Transverse colon (tissue), 4 donors: ENCODE measurements at places on chromosomes 7 and 10.

DNA sequence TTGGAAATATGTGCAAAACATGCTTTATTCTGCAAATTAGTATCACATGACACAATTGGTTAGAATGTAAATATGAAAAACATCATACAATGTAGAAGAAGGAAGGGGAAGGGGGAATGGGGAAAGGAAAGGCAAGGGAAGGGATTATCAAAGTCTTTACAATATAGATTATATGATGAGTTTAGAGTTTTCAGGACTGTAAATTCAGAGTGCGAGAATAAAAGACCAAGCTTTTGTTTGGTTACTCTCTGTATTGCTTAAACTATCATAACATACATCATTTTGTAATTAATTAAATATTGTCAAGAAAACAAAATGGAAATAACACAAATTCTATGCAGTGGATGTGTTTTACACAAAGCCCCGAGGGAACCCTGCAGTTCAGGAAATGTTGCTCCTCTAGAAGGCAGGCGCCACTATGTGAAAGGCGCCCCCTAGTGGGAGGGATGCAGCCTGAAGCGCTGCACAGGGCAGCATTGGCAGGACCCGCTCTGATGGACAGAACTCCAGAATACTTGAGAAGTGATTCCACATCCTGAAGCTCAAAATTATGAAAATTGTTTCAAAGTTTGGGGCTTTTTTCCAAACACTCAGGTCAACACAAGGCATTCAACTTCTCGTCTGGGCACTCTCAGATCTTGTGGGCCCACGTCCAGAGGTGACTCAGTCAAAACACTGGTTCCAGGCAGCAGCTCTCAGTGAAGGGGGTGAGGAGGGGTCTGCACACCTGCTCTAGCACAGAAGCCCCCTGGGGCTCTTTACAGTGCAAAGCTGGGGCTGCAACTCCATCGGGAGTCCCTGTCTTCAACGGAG lies 31.6 kb upstream of the TMEM254 start:
- H3K36me3 ChIP-seq = no peaks in the 10 kb centered on the region
- no peaks in the 10 kb centered on the region for H3K4me1 ChIP-seq
- H3K27me3 ChIP-seq = no peaks in the 10 kb centered on the region
- DNase-seq = peak; percentile 79

DNA sequence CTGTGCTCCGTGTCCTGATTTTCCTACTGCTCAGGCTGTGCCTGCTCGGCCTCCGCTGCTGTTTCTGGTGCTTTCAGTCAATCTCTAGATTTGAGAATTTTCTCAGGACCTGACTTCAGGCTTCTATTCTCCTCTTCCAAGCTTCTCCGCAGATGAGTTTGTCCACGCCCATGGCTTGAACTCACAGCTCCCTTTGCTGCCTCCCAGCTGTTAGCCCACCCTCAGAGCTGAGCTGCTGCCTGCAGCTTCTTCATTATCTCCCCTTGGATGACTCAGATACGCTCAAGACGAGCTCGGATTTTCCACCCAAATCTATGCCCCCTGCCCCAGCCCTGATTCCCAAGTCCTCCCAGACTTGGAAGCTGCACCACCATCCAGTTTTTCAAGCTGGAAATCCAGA lies 104.7 kb downstream of the FGFR2 start:
- no peaks in the 10 kb centered on the region for H3K36me3 ChIP-seq
- H3K4me1 ChIP-seq = no peaks in the 10 kb centered on the region
- H3K4me3 ChIP-seq = no peak overlapping the region
- no peaks in the 10 kb centered on the region for H3K27me3 ChIP-seq
- H3K27ac ChIP-seq = no peak overlapping the region

DNA sequence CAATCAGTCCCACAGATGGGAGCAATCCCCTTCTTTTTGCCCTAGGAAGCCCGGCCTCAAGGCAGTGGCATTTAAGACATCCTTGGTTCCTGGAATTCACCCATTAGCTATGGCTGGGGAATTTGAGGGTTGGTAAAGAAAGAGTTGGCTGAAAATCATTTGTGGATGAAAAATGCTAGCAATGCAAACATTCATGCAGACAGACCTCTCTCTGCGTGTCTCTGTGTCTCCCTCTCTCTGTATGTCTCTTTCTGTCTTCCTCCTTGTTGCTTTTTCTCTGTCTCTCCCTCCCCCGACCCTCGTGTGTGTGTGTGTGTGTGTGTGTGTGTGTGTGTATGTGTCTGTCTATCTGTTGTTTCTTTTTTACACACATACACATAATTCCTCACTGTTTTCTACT lies 19.4 kb downstream of the LDB3 start:
- H3K27me3 ChIP-seq = peaks cover 4% of the 10 kb centered on the region
- H3K4me1 ChIP-seq = peaks cover 8% of the 10 kb centered on the region
- no peak overlapping the region for H3K4me3 ChIP-seq
- no peaks in the 10 kb centered on the region for H3K36me3 ChIP-seq
- peak overlapping the region; percentile 27 for H3K27ac ChIP-seq

- no peak overlapping the region for H3K4me3 ChIP-seq
- no peak for DNase-seq
- H3K27me3 ChIP-seq = no peaks in the 10 kb centered on the region
- H3K4me1 ChIP-seq = no peaks in the 10 kb centered on the region
- no peak overlapping the region for H3K27ac ChIP-seq
- H3K36me3 ChIP-seq = no peaks in the 10 kb centered on the region
Observed at GRCh38 chr7:93719546-93719945, 145.0 kb upstream of the CALCR start.

DNA sequence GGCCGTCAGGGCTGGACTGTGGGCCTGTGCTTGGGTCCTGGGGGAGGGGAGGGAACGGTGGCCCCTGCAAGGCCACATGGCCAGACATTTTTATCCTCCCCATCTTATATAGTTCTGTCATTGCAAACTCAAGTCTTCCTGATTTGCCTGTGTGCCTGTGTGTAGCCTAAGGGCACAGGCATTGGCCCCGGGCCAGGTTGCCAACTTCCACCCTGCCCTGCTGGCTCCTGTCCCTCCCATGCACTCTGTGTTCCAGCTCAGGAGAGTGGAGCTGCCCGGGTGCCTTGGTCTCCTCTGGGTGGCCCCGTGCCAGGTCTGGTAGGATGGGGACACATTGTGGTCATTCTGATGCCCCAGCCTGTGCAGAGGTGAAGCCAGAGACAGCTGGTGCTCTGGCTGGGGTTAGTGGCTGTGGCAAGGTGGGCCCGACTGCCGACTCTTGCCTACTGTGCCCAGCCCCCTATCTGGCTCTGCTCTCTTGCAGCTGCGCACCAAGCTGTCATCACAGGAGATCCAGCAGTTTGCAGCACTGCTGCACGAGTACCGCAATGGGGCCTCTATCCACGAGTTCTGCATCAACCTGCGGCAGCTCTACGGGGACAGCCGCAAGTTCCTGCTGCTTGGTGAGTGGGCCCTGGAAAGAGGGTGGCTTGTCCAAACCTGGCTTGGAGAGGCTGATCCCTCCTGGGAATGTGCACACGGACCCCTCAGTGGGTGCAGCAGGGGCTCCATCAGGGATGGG lies 14.8 kb downstream of the NACAD start:
- H3K27me3 ChIP-seq = no peaks in the 10 kb centered on the region
- H3K4me1 ChIP-seq = no peaks in the 10 kb centered on the region
- H3K4me3 ChIP-seq = no peak overlapping the region
- no peak overlapping the region for H3K27ac ChIP-seq
- no peaks in the 10 kb centered on the region for H3K36me3 ChIP-seq

DNA sequence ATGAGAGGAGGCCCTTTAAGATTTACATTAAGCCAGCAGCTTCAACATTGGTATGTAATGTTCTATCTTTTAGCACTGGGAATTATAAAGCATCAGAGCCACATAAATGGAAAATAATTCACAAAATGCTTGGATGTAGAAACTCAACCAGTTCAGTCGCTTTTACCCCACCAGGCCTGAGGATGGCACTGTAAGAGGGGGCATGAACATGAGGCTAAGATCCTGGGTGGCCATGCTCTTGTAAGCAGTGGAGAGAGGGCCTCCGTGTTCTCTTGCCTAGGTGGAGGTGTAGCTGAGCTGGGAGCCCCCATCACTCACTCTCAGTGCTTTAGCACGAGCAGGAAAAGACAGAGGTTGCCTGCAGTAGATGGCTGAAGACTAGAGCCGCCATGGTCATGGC lies 238.8 kb downstream of the FANK1 start:
- H3K27ac ChIP-seq = no peak overlapping the region
- no peaks in the 10 kb centered on the region for H3K36me3 ChIP-seq
- no peaks in the 10 kb centered on the region for H3K27me3 ChIP-seq

DNA sequence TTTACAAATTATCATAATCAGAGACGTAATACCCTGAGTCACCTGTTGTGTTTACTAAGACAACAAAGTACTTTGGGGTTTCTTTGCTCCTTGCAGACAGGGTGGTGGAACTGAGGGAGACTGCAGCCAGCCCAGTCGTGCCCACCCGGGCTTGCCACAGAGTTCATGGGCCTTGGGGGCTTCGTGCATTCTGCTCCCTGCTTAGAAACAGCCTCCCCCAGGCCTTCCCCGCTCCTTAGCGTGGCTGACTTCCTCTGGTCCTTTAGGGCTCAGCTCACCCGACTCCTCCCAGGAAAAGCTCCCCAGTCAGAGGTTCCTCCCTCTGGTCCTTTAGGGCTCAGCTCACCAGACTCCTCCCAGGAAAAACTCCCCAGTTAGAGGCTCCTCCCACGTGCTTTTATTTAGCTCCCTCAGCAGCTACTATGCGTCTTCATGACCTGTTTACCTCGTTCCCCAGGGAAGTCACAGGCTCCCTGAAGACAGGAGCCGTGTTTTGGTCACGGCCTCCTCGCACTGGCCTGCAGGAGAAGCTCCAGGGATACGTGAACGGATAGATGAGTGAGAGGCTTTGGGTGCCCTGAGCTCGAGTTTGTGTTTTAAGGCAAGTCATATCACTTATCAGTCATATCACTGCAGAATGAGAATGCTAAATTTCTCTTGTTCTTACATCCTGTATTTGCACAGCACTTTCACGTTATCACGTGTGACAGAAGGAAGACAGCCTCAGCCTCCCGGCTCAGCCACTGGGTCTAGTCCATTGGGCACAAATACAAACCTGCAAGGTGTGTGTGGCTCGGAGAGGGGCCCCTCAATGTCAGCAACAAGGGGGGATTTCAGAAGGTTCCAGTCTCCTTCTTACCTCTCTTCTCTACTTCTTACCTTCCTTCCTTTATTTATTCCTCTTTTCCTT lies 52.7 kb upstream of the VIPR2 start:
- DNase-seq = peak; percentile 11
- no peaks in the 10 kb centered on the region for H3K4me1 ChIP-seq

- no peaks in the 10 kb centered on the region for H3K4me1 ChIP-seq
- no peak overlapping the region for H3K27ac ChIP-seq
- no peaks in the 10 kb centered on the region for H3K36me3 ChIP-seq
- DNase-seq = no peak
Observed at GRCh38 chr7:108614896-108615295, 45.2 kb downstream of the DNAJB9 start.

DNA sequence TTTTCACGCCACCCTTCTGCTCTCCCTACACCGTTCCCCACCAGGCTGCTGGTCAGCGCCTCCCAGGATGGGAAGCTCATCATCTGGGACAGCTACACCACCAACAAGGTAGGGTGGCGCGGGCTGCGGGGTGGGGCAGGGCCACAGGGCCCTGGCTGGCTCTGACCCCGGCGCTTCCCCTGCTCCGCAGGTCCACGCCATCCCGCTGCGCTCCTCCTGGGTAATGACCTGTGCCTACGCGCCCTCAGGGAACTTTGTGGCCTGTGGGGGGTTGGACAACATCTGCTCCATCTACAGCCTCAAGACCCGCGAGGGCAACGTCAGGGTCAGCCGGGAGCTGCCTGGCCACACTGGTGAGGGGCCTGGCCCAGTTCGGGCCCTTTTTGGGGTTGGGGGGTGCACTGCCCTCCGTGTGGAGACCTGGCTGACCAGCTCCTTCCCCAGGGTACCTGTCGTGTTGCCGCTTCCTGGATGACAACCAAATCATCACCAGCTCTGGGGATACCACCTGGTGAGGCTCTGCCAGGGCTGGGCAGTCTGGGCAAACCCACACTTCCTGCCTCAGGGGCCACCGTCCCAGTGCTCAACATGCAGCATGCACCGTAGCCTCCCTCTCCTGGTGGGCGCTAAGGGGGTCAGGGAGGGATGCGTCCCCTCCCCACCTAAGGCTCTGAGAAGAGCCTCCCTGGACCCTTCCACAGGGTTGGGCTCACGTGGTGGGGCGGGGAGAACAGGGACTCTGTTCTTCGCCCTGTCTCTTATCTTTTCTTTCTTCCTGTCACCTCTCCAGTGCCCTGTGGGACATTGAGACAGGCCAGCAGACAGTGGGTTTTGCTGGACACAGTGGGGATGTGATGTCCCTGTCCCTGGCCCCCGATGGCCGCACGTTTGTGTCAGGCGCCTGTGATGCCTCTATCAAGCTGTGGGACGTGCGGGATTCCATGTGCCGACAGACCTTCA lies 4.0 kb downstream of the GNB2 start:
- H3K4me1 ChIP-seq = no peaks in the 10 kb centered on the region
- DNase-seq = peak; percentile 8
- peaks cover 30% of the 10 kb centered on the region for H3K36me3 ChIP-seq
- no peaks in the 10 kb centered on the region for H3K27me3 ChIP-seq
- no peak overlapping the region for H3K4me3 ChIP-seq

- peak overlapping the region; percentile 74 for H3K27ac ChIP-seq
- H3K36me3 ChIP-seq = no peaks in the 10 kb centered on the region
- no peaks in the 10 kb centered on the region for H3K27me3 ChIP-seq
Observed at GRCh38 chr10:62019685-62020359, 118.3 kb downstream of the ARID5B start.

GRCh38 chr7:86339051-86339450 lies 304.7 kb upstream of the GRM3 start:
- no peaks in the 10 kb centered on the region for H3K36me3 ChIP-seq
- DNase-seq = no peak
- H3K27me3 ChIP-seq = no peaks in the 10 kb centered on the region
- H3K4me1 ChIP-seq = no peaks in the 10 kb centered on the region
- no peak overlapping the region for H3K4me3 ChIP-seq
- H3K27ac ChIP-seq = no peak overlapping the region

- H3K27ac ChIP-seq = no peak overlapping the region
- no peaks in the 10 kb centered on the region for H3K27me3 ChIP-seq
- no peaks in the 10 kb centered on the region for H3K36me3 ChIP-seq
- no peak for DNase-seq
- no peak overlapping the region for H3K4me3 ChIP-seq
- no peaks in the 10 kb centered on the region for H3K4me1 ChIP-seq
Observed at GRCh38 chr7:20264623-20265022, 47.4 kb upstream of the MACC1 start.

- no peaks in the 10 kb centered on the region for H3K4me1 ChIP-seq
- H3K36me3 ChIP-seq = no peaks in the 10 kb centered on the region
- H3K27ac ChIP-seq = no peak overlapping the region
Observed at GRCh38 chr7:100649826-100650565, 6.3 kb downstream of the ACTL6B start.

DNA sequence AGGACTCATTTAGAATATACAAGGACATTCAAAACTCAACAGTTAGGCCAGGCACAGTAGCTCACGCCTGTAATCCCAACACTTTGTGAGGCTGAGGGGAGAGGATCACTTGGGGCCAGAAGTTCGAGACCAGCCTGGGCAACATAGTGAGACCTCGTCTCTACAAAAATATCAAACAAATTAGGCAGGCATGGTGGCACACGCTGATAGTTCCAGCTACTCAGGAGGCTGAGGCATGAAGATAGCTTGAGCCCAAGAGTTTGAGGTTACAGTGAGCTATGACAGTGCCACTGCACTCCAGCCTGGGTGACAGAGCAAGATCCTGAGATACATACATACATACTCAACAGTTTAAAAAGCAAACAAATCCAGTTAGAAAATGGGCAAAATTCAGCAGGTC lies 44.9 kb downstream of the GNA12 start:
- no peak overlapping the region for H3K27ac ChIP-seq
- no peak for DNase-seq
- peaks cover 20% of the 10 kb centered on the region for H3K4me1 ChIP-seq
- no peak overlapping the region for H3K4me3 ChIP-seq
- peaks cover 4% of the 10 kb centered on the region for H3K36me3 ChIP-seq

GRCh38 chr10:127866276-127867013 lies 26.3 kb downstream of the CLRN3 start:
- H3K27me3 ChIP-seq = no peaks in the 10 kb centered on the region
- no peaks in the 10 kb centered on the region for H3K4me1 ChIP-seq
- H3K27ac ChIP-seq = no peak overlapping the region
- H3K36me3 ChIP-seq = no peaks in the 10 kb centered on the region
- no peak overlapping the region for H3K4me3 ChIP-seq
